ENCODE measurements at places on chromosomes 6 and 20. TPM values are rescaled to one million over a fixed set of nuclear protein-coding genes. Genes with fewer than 3 reads are reported as not detected.
A peak's percentile ranks its signal among the peaks of the same experiment; 100 is the strongest.

- no peak for DNase-seq
Observed at GRCh38 chr6:146027586-146028251, 1.1 kb upstream of the GRM1 start.

The DOK5 gene
- not detected for total RNA-seq

GRCh38 chr6:3176562-3177355, 19.4 kb upstream of the TUBB2A start:
- peak; percentile 67 for DNase-seq

DNA sequence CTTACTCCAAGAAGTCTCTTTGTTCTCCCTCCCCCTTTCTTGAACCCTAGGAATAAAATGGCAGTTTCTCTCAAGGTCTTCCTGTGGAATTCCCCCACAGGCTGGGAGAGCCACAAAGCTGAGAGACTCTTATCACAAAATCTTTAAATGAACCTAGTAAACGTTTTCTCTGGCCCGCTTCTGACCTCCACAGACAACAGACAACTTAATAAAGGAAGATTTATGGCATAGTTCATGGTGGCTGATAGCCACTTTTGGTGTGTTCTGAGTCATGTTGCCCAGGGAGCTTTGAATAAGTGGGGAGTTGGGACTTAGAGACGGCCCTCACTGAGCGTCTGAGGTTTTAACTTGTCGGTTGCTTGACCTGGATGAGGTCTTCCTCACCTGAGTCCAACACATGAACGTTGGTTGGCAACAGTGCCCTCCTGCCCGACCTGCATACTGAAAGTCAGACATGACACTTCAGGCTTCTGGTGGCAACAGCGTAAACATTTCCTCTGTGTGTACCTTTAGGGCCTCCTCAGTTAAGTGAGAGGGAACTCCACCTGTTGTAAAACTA, 124.1 kb downstream of the FOXO3 start:
- DNase-seq, result no peak

DNA sequence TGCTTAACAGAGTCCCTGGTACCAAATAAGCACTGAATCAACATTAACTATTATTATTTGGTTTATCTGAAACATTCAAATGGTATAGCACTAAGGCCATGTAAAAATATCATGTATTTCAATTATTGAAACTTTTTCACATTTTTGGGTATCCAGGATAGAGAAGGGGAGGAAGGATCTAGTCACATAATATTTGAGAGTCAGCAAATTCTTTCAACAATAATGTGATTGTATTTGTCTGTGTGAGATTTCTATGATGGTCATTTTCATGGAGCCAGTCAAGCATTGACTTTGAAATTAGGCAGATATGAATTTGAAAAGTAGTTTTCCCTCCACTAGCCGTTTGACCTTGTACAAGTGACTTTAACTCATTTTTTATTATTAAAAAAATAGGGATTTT, 67.9 kb downstream of the LAMA2 start:
- DNase-seq, result no peak

DNA sequence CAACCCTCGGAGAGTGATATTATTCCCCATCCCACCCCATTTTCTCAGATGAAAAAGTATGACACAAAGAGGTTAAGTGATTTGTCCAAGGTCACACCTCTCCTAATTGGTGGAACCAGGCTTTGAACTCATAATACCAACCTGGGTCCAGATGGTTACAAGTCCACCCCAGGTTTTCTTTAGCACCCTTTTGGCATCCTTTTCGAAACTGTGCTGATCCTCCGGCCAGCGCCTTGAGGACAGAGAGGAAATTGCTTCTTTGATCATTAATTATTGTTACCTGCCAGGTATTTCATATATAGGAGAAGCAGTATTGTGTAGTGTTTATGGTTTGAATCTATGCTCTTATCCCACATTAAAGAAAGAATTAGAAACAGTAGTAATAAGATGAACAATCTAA, 29.3 kb upstream of the PDYN start:
- DNase-seq, result no peak

- DNase-seq, result no peak
Observed at GRCh38 chr6:82176616-82177015, 70.9 kb downstream of the IBTK start.

DNA sequence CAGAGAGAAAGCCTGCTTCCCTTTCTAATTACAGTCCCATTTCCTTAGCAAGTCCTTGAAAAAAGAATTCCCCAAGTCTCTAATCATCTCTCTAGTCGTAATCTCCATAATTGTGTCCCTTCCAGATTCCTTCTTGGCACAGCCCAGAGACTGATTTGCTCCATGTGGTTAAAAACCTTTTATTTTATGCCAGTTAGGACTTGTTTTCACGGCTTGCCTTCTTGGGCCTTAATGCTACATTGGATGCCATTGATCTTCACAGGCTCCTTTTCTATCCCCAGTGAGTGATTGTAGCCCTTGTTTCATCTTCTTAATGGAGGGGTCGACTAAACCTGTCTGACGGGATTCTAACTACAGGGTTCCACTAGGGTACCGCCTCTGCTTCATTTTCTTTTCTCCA, 650.6 kb upstream of the ARID1B start:
- no peak for DNase-seq

The RNF182 gene
- total RNA-seq, result 0.38 TPM

- DNase-seq, result no peak
Observed at GRCh38 chr6:89302195-89302770, 12.8 kb downstream of the GABRR2 start.

The GJA10 gene
- total RNA-seq, result not detected

GRCh38 chr6:71887006-71887743, 825 bp downstream of the RIMS1 start:
- no peak for DNase-seq

DNA sequence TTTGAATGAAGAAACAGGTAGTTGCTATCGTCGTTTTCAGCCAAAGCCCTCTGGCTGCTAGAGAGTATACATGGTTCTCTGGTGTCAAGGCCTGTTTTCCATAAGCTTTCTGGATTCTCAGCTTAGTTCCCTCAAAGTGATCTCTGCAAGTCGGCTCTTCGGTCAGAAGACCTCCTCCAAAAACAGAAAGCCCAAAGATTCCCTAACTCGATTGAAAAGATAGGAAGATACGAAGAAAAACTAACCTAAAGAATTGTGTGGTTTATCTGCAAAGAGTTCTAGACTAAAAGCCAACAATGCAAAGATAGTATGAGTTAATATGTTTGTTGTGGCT, 545 bp upstream of the ASCC3 start:
- DNase-seq, result no peak

DNA sequence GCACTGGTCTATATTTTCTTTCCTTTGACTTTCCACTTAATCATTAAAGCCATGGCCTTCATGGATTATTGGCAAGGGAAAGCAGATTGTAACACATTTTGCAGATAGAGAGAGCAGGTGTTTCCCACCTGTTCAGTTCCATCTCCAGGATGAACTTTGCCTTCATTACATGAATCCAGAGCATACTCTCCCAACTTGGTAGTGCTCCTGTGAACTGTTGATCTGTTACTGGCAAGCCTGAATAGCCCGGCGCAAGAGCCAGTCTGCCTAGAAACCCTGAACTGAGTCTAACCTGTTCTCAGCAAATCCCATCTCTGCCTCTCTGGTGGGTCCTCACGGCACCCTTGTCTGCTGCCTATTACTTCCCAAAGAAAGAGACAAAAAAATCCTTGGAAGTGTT, 210.3 kb downstream of the PLCB1 start:
- no peak for DNase-seq

The KCNK5 gene
- total RNA-seq, result not detected

GRCh38 chr6:112562301-112563231, 215.4 kb downstream of the RFPL4B start:
- DNase-seq, result no peak

DNA sequence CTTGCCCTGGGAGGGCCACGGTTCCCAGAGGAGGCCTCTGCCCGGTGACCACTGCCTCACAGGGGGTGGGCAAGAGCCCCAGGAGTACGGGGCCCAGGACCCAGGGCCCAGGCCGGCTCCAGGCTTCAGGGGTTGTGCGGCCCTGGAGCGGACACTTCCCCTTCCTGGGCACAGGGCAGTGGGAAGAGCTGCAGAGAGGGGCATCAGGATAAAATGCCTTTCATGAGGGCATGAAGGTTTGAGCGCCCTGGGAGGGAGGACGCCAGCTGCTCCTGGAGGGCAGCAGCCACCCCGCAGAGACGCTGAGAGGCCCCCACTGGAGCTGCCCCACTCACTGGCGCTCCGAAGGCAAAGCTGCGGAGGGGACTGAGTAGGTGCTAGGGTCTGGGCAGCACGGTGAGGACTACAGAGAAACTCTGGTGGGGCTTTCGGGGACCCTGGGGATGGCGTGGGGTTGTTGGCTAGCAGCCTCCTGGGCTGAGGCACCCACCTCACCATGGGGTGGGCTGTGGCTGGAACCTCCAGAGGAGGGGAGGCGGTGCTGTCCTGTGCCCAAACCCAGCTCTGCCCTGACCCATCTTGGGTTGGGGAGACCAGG, 10.4 kb downstream of the LAMA5 start:
- DNase-seq, result no peak

DNA sequence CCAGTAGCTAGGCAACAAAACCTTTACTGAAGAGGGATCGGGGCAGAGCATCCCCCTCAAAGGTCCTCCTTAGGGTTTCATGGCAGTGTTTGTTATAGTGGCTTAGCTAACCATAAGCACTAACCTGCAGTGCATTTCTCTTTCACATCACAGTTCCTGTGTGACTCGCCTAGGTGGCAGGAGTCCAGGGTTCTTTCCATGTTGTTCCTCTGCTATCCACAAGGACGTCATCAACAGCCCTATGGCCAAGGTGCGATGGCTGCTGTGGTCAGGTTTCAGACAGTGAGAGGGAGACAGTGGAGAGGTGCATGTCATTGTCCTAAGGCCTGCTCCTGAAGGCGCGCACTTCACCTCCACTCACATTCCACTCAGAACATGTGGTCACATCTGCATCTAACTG, 38.8 kb upstream of the FOXA2 start:
- no peak for DNase-seq

DNA sequence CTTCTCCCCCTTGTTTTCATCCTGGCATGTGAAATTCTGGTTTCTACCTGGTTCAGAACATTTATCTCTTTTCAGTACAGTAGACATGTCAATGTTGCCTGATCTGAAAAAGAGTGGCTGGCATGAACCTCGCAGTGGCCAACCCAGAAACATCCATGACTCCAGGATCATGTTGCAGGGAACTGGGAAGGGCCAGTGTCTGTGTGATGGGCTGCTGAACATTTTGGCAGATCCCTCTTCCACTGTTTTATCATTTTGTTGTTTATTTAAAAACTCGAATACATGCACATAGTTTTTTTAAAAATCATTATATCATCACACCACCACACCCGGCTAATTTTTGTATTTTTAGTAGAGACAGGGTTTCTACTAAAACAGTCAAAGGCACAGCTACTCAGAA, 19.0 kb downstream of the WFDC3 start:
- DNase-seq, result no peak

DNA sequence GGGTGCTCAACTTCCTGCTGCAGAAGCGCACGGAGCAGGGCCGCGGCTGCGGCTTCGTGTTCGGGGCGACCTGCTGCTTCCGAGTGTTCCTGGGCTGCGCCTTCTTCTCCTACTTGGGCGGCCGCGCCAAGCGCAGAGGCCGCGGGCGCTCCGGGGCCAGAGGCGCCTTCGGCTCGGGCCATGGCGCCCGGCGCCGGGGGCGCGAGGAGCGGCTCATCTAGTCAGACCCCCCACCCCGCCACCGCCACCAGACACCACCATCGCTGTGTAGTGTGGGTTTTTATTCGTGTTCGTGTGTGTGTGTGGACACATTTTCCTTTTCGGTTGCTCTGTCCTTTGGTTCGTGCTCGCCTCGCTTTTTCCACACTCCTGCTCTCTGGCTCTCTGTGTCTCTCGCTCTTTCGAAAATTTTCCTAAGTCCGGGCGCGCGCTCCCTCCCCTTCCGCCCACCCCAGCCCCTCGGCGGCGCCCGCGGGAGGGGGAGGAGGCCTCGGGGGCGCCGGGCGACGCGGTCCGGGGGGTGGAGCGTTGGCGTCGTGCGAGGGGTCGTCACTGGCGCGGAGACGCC, 38.1 kb downstream of the GNAS start:
- peak; percentile 73 for DNase-seq

DNA sequence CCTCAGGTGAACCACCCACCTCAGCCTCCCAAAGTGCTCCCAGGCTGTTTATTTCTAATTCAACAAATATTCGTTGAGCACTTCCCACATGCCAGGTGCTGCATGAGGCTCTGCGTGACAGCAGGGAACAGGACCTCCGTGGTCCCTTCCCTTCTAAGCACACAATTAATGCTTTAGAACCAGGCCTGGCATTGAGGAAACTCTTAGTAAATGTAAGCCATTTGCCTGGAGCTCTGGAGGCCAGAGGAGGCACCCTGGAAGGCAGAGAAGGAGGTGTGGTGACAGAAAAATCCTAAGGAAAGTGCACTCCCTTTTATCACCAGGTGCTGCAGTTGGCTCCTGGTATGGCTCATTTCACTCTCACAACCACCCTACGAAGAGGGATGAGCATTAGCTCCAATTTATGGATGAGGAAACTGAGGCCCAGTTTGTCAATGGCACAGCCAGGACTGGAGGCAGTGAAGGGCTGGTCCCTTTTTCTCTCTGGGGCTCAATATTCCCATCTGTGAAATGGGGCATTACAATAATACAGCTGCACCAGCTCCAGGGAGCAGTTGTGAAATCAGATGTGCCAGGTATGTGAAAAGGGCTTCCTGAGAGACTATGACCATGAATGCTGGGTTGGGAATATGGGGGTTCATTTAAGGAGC, 8.1 kb upstream of the ID1 start:
- no peak for DNase-seq

DNA sequence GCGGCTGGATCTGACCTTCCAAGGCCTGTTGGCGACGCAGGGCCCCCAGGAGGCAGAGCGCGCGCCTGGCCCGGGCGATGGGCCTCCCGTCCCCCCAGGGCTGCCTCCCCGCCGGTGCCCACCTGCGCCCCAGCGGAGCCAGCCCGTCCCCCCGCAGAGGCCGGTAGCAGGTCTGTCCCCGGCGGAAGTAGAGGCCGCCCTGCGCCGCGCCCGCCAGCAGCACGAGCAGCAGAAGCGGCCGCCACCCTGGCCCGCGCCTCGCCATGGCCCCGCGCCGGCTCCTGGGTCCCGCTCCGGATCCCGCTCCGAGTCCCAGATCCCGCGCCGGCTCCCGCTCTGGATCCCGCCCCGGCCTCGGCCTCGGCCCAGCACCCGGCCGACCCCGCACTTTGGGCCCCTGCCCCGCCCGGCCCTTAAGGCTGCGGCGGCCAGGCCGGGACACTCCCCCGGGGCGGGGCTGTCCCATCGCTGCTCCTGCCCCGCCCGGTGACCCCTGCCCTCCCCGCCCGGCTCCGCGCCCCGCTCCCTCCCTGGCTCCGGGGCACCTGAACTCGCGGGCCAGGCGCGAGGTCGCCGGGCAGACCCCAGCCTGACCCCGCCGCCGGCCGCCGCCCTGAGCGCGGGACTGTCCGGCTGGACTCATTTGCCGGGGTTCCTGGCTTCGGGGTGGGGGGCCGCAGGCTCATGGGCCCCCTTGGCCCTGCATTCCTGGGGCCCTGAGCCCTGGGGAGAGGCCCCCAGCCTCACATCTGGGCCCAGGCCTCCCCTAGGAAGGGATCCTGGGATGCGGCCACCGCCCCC, at the start of gene CTSZ:
TSS of gene CTSZ (minus strand) at position 391 of the 801 bp plus-strand sequence. CDS start at position 265, 126 bp downstream.
- DNase-seq, result no peak

DNA sequence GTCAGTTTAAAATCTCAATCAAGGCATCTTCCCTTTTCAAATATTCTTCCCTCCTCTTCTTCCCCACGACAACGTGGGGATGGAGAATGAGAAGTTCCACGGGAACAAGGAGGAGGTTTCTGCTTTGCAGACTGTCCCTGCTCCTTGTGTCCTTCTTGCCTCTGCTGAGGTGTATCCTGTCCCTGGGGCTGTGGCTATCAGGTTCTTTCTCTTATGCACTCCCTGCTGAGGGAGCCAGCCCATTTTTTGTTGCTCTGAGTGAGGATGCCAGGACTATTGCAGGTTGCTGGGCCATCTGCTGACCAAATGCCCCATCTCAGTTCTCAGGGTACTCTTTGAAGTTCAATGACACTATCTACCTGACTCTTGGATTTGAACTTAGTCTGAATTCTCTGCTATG, 533.6 kb downstream of the RNF144B start:
- DNase-seq, result no peak

The MRS2 gene
- 16.2 TPM for total RNA-seq

The OR2B2 gene
- total RNA-seq, result not detected
